ENCODE measurements at places on chromosomes 3 and 15.

DNA sequence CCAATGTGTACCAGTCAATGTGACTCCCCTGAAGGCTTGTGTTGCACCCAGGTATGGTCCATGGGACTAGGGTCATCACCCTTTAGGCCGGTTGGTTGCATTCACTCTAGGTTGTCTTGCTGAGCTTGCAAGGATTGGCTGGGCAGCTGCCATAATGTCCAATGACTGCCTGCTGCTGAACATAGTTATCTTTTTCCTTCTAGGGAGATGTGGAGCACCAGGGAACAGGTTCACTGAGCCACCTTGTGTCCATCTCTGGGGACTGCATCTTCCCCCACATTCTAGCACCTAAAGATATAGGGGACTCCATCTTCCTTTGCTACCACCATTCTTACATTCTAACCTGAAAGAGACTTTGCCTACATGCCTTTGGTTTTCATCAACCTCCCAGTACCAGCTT lies 580.4 kb upstream of the TBL1XR1 start:
- peak; percentile 28 for DNase-seq

DNA sequence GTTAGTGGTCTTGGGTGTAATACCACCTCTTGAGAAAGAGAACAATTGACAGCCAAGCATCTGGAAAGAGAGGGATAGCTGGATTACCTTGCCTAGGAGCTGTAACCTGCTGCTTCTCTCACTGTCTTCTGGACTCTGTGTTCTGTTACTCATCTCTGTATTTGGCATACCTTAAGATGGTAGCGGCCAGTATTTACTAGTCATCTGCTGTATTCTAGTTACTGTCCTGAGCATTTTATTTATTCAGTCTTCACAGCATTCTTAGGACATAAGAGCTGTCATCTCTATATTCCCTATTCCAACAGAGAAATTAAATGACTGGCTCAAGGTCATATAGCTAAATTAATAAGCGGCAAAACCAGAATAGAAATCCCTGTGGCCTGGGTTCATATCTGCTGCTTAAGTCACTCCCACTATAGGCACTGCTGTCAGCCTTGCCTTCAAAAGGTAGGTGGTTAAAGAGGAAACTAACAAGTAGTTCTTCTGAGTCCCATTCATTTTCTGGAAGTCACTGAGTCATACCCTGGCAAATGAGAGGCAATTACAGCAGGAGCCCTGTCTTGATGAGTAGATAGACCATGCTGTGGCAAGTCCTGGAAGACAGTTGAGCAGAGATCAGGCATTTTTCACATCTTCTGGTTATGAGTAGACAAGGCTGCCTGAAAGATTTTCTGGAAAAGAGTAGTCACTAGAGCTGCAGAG lies 68.2 kb downstream of the RAB7A start:
- DNase-seq, result peak; percentile 32

DNA sequence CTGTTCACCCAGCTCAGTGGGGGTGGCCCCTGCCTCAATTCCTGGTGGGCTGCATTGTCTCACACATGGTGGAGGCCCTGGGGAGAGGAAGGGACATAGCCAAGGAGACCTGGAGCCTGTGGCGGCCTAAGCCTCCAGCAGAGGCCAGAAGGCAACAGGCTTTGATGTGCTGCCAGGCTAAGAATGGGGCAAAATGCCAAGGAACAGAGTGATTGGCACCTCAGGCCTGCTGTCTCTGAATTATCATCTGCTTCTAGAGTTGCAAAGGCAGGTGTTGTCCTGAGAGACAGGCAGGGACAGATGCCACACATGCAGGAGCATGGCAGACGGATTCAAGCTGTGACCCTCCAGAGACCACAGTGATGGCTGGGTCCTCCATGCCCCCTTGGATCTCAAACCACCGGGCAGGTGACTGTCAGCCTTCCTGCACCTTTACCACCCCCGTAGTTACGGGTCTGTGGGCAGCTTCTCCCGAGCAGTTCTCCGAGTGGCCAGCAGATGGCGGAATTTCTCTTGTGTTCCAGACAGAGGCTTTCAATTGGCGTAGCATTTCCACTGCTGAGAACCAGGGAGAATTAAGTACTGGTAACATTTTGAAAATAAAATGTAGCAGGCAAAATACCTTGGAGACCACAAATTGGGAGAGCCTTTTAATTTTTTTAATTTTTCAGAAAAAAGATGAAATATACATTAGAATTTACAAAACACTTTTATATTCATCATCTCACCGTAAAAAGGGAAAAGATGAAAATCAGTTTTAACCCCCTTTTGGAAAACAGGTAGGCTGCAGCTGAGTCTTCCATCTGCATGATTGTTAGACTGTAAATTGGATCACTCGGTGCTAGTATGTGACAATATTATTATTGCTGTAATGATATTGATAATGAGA lies 525.5 kb upstream of the CFAP20DC start:
- peak; percentile 90 for DNase-seq

- DNase-seq, result peak; percentile 65
These were observed at the start of gene RPP25 for GRCh38 chr15:74956648-74957475. Gene RPP25, minus strand, starts transcription at chr15:74956772. Its CDS starts 189 bp downstream, at chr15:74956583.

DNA sequence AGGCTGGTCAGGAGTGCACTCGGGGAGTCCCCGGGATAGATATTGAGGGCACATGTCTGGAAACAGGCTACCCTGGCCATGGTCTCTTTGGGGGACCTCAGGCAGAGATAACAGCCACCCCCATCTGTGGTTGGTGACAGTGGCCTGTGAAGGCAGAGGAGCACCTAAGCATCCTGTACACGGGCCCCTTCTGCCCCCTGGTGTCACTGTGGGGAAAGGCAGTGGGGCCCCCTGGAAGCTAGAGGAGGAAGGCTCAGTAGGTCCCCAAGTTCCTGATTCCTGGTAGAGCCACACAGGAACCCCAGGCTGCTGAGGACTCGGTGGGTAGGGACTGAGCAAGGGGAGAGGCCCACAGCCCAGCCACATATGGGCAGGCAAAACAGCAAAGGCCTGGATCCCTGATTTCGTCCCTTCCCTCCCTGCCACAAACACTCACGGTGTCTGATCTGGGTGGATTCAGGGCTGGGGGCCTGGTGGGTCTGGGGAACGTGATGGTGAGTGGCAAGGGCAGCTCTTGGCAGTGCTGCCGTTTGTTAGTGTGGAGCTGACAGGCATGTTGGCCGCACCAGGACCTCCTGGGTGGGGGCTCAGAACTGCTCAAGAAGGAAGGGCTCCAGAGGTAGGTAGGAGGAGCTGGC lies 14.1 kb upstream of the CXCR6 start:
- peak; percentile 62 for DNase-seq

DNA sequence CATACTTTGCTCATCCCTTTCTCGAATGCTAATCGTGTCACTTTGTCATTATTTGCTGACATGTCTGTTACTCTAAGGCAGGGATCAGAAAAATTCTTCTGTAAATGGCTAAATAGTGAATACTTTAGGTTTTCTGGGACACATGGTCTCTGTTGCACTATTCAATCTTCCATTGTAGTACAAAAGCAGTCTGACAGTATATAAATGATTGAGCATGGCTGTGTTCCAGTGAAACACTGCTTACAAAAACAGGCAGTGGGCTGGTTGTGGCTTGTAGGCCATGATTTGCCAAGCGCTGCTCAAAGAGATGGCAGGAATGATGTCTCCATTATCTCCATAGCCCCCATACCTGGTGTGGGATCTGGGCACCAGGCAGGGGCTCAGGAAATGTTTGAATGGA lies 45.6 kb downstream of the TMEM266 start:
- no peak for DNase-seq

DNA sequence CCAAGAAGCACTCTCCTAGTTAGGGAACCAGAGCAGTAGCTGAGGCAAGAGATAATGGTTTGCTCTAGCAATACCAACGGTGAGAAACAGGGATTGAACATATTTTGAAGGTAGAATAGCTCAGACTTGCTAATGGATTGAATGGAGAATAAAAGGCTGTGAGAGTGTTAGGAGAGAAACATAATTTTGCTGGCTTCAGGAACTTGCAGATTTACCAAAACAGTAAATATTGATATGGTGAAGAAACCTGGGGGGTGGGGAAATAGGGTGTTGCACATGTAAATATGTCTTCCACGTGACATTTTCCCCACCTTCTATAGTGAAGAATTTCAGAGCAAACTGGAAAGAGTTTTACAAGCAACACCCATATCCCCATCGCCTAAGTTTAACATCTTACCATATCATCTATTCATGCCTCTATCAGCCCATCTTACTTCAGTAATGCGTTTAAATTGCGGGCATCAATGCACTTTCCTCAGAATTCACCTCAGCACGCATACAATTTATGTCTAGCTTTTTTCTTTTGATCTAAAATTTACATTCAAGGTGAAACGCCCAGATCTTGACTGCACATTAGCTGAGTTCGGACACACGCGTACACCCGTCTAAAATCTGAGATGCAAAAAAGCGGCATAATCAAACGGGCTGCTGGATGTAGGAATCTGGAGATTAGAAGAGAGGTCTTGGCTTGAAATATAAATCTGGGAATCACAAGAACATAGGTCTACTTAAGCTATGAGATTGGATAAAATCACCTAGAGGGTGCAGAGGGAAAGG lies 891 bp upstream of the NR1D2 start:
- no peak for DNase-seq
